ENCODE measurements at places on chromosomes 13 and 19. TPM values are rescaled to one million over a fixed set of nuclear protein-coding genes. Genes with fewer than 3 reads are reported as not detected.
A peak's percentile ranks its signal among the peaks of the same experiment; 100 is the strongest.

Gene OR10H1
- total RNA-seq, result not detected

Gene PTGIR
- not detected for total RNA-seq

Gene FXYD3
- not detected for total RNA-seq

Gene STK24
- 107 TPM for total RNA-seq

Gene GPR183
- 0.11 TPM for total RNA-seq

Gene FFAR1
- 0.34 TPM for total RNA-seq

Gene PSPN
- total RNA-seq, result 1.0 TPM

DNA sequence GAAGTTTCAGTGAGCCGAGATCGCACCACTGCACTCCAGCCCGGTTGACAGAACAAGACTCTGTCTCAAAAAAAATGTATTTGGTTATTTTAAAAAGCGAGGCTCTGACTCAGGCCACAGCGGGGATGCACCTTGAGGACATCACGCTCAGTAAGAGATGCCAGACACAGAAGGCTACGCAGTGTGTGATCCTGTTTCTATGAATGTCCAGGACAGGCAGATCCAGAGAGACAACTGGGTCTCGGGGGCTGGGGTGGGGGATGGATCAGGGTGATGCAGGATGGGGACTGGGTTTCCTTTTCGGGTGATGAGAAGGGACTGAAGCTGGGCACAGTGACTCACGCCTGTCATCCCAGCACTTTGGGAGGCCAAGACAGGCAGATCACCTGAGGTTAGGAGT is 5.4 kb downstream of the MED16 start:
- DNase-seq, result no peak

- DNase-seq, result no peak
These were observed 1129.3 kb downstream of the SLITRK5 start for GRCh38 chr13:88800505-88800904.

- no peak for DNase-seq
These were observed at the start of gene CCDC70 for GRCh38 chr13:51861723-51862300. TSS of gene CCDC70 (plus strand) at chr13:51861969. CDS start at chr13:51865412, 3,443 bp downstream.

DNA sequence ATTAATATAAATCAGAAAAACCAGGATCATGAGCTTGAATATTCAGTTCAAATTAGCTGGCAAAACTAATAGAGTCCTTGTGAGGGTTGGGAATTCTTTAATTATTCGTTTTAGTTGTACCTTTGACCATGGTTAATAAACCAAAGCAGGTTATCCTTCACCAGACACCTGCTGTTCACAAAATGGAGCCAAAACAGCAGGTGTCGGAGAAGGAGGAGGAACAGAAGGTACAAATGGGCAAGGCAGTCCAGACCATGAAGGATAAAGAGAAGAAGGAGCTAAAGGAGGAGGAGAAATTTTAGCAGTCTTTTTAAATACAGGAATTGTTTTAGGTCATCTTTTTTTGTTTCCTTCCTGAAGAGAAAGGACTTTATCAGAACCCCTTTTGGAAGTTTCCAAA is 106.1 kb downstream of the NHLRC3 start:
- no peak for DNase-seq

DNA sequence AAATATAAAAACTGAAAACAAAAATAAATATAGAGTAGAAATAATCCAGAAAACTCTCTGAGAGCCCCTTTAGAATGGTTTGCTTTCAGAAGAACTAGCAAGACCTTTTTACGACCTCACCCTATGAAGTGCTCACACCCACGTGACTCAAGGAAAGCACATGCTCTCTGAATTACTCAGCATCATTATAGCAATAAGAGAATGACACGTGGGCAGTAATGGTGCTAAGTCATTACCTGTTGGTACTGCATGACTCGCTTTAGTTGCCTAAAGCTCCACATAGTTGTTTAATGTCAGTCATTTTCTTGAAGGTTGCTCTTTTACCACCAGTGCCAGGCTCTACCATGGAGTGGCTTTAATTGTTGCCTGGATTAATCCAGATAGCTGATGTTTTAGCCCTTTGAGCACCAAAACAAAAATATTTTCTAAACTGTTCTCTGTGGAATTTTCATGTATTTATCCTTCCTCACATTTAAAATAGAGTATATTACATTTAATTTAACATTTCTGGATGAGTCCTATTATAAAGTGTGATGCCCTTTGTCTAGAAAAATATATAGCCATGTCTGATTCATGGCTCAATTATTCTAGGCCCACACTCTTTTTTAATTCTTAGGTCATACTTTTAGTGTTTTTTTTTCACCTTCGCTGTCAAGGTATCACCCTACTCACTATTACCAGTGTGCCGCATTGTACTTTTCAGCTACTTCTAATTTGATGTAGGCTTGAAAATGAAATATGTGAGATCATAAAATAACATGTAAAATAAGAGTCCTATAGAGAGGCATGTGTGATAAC is 56.8 kb downstream of the THSD1 start:
- DNase-seq, result no peak

DNA sequence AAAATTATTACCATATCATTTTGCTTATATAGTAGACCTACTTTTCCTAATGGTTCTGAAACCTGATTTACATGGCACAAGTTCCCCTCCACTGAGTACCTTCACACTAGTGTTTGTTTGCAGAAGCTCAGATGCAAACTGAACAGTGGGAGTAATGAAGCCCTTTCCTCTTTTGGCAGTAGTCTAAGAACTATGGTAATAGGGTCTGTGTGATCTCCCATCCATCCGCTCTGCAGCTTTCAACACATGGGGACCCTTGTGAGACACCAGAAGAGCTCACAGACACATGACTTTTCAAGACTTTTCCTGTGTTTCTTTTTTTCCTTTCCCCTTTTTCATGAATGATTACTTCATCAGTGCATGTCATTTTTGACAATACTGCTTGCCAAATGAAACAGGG is 336.0 kb downstream of the ATP8A2 start:
- DNase-seq, result no peak

- DNase-seq, result no peak
These were observed 3.0 kb downstream of the SLC15A1 start for GRCh38 chr13:98749501-98749900.

GRCh38 chr19:41225238-41226052 is 6.4 kb downstream of the AXL start:
- no peak for DNase-seq

DNA sequence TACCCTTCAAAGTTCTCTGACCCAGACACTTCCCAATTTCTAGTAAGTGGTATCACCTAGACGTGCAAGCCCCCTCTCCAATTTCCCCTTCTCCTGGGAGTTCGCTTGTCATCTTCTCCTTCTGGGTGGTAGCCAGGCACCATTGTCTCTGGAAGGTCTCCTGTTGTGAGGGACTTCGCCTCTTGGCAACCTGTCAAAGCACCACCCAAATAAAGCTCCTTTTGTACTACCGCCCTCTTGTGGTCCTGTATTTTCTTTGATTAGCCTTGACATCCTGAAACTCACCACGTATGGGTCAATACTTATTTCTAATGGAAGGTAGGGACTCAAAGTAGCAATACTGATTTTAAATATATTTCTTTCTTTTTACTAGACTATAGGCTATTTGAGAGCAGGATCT is 8.2 kb downstream of the GPC5 start:
- peak; percentile 88 for DNase-seq

GRCh38 chr13:89584058-89584620 is 1763.3 kb upstream of the MIR17HG start:
- no peak for DNase-seq

DNA sequence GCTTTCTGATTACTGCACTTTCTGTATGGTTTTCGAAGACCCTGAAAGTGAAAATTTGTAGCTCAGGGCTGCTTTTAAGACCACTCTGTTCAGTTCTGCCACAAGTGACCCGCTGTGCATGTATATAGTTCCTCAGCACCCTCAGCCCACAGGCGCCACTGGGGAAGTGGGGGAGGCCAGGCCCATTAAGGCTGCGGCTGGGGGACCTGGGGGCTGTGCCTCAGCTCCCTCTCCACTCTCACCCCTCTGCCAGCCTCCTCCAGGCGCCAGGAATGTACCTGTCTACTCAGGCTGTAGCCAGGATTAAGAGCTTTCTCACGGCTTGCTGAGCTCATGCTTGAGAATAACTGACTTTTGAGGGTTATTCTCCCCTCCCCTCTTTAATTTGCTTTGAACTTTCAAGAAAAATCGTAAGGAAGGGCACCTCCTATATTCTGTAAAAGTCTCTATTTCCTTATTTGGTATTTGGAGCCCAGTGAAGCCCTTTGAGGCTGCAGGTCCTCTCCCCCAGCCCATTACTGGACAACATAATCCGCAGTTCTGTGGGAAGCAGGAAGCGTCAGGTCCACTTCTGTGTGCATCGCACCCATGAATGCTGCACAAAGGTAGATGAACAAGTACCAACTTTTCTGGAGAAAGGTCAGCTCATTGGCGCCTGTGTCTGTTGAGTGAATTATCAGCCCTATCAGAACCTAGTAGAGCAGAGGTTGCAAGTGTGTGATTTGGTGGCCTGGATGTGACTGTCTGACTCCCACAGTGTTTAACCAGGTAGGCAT is 29.6 kb downstream of the GJA3 start:
- no peak for DNase-seq

DNA sequence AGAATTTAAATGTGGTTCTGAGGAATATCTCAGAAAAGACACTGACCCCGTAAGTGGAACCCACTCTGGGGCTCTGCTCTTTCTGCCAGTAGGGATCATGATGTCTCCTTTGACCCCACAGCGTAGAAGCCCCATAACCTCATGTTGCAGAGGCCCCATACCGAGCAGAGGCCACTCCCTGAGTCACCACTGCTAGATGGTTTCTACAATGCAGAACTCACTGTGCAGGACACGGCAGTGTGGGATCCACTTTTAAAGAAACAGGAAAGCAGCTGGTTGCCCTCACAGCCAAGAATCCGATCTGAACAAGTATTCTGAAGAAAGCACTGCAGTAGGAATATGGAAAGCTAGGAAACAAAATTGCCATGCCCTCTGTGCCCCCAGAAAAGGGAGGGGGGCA is 4.2 kb downstream of the SLC7A1 start:
- no peak for DNase-seq

DNA sequence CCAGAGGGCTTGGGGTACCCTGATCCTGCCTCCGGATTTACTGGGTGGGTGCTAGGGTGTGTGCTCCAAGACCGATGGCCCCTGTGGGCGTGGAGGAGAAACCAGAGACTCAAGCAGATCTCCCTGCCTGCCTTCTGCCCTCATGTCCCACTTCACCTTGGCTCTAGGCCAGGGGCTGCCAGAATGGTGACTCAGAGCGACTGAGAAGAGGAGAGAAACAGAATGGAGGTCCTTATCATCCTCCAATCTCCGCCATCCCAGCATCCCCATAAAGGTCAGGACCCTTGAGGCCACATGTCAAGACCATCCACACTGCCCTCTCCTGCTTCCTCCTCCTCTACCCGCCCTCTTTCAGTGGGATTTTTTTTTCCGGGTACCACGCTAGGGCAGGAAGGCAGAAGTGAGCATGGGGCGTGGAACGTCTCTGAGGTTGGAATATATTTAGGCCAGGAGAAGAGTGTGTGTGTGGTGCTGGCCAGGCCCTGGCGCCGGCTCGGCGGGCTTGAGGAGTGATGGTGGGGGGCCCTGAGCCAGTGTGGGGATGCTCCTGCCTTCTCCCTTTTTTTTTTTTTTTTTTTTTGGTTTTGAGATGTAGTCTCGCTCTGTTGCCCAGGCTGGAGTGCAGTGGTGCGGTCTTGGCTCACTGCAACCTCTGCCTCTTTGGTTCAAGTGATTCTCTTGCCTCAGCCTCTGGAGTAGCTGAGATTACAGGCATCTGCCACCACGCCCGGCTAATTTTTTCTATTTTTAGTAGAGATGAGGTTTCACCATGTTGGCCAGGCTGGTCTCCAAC is 22.3 kb downstream of the IER2 start:
- DNase-seq, result peak; percentile 24

- no peak for DNase-seq
These were observed 58.4 kb upstream of the C13orf46 start for GRCh38 chr13:114032126-114032799.

DNA sequence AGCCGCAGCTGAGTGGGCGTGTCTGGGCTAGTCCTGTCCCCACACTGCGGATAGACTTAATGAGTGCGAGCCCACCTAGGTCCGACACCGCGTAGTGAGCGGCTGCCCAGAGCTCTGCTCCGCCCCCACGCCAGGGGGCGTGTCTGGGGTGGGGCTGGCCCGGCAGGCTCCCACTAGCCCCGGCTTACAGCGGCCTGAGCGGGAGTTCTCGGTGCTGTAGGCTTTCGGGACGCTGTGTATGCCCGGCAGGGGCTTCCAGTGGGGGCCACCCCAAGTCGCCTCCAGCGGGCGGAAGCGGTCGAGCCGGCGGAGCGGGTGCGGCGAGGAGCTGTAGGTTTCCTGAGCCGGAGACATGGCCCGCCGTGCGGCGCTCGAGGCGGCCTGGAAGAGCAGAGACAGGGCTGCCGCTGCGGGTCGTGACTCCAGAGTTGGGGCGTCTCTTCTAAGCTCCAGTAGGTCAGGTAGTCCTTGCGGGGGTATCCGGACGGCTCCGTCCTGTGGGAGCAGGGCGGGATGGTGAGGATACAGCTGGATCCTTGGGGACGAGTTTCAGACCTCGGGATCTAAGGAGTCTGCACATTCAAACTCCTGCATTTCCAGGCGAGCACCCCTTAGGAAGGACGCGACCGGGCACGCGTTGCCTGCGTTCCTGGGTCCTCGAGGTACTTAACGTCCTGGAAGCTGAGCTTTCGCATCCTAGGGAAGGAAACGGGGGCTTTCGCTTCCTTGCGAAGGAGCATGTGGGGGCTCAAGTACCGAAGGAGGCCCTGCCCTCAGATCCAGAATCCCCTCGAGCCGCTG is 1.2 kb downstream of the CGB7 start:
- DNase-seq, result peak; percentile 46

- DNase-seq, result no peak
These were observed 365.1 kb downstream of the DNAJC15 start for GRCh38 chr13:43388282-43389034.

GRCh38 chr19:55546822-55547614 is 1.7 kb upstream of the SBK3 start:
- DNase-seq, result no peak

- peak; percentile 98 for DNase-seq
These were observed 10.6 kb upstream of the ZNF709 start for GRCh38 chr19:12495002-12495802.

GRCh38 chr19:10828981-10829821 is 6.8 kb downstream of the TMED1 start:
- DNase-seq, result peak; percentile 70

DNA sequence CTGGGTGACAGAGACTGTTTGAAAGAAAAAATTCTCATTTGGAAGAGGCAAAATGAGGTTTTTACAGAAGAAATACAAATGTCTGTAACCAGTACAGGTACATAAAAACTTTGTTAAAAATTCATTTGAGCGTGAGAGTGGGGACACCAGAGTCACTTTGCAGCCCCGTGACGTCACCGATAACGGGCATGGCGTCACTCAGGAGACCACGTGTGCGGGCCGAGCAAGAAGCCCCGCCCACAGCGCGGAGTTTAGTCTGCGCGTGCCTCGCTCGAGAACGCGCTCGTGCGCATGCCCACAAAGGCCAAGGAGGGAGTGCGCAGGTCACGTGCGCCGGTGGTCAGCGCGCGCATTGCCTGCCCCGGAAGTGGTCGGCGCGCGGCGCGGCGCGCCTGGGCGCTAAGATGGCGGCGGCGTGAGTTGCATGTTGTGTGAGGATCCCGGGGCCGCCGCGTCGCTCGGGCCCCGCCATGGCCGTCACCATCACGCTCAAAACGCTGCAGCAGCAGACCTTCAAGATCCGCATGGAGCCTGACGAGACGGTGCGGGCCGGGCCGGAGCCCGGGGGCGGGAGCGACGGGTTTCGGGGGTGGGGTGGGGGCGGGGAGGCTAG is at the start of gene RAD23A:
RAD23A (plus strand) TSS at position 384 of the 613 bp plus-strand sequence; CDS start at position 471, 87 bp downstream.
- peak; percentile 99 for DNase-seq

Data from Karpas-422 (cell line).